ENCODE measurements at places on chromosomes 5 and 9.

DNA sequence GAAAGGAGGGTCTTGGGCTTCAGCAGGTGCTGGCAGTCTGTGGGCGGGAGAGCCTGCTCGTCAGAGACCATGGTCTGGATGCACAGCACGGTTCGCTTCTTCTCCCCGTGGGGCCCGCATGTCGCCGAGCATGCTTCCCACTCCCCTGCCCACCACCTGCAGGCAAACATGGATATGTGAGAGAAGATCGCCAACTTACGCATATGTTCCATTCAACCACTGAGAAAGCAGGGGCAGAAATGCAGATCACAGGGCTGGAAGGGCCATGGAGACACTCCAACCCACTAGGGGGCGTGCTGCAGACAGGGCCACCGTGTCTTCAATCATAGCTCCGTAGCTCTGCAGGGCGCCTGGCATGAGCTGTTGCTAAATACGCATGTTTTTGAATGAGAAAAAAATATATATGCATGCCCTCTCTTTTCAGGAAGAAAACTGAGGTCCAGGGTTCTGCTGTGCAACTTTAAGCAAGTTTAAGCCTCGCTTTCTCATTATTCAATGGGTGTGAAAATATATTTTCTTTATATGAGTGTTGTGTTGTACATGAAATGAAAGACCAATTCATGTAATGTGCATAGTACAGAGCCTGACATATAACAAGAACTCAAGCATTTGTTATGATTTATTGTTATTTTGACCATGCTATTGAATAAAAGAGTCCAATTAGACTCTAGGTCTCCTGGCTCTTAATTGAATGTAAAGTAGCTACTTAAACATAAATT is 148.0 kb downstream of the TARS1 start:
- DNase-seq: peak; percentile 43

DNA sequence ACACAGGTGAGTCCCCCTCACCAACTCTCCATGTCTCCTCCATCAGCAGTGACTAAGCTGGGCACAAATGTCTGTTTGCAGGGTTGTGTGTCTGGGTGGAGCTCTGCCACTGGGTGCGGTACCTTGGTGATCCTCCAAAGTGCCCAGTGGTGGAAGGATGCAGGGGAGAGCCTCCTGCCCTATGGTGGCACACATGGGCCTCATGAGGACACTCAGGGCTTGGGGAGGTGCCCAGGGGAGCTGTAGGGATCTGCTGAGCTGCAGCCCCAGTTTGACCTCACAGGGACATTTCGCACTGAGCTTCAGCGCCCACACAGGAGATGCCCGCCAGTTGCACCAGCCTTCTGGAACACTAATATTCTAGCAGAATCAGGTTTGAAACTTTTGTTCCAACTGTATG is 29.5 kb downstream of the S1PR3 start:
- no peak for DNase-seq

DNA sequence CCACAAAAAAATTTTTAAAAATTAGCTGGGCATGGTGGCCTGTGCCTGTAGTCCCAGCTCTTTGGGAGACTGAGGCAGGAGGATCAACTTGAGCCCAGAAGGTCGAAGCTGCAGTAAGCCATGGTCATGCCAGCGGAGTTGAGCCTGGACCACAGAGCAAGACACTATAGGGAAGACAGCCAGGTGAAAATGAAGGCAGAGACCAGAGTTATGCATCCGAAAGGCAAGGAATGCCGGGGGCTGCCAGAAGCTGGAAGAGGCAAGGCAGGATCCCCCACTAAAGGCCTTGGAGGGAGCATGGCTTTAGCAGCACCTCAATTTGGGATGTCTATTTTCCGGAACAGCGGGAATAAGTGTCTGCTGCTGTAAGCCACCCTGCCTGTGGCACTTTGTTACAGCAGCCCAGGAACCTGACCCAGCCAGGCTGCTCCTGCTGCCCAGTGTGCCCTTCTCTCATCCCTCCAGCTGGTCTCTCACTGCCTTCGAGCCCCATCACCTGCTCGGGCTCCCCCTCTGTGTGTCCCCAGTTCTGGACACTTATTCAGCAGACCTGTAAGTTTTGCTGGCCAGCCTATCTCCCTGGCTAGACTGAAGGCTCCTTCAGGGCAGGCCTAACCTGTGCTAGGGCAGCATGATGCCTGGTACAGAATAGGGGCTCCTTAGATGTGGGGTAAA is 16.8 kb upstream of the JADE2 start:
- no peak for DNase-seq

GRCh38 chr9:129141066-129142041 is 30.1 kb downstream of the PTPA start:
- no peak for DNase-seq

DNA sequence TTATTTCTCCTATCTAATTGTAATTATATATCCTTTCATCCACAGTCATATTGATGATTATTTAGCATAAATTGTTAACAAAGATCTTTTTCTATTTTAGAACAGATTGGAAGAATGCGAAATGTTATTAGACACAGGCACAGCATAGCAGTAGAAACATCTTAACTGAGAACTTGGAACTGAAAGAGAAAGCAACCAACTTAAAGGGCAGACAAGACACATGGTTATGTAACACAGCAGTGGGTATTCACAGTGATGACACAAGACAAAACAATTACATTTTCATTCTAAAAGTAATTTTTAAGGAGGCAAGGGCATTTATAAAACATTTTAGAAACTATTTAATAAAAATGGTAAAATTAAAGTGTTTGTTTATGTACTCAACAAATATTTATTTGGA is 57.7 kb upstream of the MEF2C start:
- no peak for DNase-seq

DNA sequence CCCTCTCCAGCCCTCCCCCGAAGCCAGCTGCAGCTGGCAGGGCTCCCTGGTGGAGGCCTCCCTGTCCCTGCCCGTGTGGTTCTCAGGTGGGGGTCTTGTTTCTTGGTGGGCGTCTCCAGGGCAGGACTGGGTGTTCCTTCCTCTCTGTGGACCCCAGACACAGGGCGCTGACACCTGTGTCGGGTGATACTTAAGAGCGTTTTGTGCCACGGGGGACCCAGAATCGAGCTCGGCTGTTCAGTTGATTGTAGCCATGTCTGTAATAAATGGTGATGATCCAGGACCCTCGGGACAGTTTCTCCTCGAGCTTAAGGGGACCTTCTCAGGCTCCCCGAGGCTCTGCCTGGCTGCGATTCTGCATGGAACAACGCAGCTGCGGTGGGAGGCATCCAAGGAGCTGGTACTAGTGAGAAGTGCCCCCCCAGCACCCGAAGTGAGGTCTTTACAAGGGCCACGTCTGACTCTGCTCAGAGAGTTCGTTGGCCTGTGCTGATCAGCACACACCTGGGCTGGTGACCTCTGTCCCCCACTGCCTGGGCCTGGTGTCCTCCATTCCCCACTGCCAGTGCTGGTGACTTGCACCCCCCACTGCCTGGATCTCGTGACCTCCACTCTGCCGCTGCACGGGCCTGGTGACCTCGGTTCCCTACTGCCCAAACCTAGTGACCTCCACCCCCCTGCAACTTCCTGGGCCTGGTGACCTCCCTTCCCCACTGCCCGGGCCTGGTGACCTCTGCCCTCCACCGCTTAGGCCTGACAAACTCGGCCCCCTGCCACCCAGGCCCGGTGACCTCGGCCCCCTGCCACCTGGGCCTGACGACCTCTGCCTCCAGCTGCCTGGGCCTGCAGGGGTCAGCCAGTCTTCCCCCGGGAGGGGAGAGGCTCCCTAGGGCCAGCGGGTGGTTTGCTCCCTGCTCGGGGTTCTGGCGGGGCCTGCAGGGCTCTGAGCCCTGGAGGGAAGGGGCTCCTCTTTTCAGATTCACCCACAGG is 36.0 kb downstream of the NDUFS6 start:
- DNase-seq: no peak

DNA sequence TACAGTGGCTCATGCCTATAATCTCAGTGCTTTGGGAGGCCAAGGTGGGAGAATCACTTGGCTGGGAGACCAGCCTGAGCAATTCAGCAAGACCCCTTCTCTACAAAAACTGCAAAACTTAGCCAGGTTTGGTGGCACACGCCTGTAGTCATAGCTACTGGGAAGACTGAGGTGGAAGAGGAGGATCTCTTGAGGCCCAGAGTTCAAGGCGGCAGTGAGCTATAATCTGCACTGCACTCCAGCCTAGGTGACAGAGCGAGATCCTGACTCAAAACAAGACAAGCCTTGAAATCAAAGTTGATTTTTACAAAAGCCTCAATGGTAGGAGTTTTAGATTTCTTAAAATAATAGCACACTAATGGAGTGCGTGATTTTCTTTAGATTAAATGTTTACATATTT is 14.6 kb downstream of the UBE2D2 start:
- DNase-seq: peak; percentile 50

DNA sequence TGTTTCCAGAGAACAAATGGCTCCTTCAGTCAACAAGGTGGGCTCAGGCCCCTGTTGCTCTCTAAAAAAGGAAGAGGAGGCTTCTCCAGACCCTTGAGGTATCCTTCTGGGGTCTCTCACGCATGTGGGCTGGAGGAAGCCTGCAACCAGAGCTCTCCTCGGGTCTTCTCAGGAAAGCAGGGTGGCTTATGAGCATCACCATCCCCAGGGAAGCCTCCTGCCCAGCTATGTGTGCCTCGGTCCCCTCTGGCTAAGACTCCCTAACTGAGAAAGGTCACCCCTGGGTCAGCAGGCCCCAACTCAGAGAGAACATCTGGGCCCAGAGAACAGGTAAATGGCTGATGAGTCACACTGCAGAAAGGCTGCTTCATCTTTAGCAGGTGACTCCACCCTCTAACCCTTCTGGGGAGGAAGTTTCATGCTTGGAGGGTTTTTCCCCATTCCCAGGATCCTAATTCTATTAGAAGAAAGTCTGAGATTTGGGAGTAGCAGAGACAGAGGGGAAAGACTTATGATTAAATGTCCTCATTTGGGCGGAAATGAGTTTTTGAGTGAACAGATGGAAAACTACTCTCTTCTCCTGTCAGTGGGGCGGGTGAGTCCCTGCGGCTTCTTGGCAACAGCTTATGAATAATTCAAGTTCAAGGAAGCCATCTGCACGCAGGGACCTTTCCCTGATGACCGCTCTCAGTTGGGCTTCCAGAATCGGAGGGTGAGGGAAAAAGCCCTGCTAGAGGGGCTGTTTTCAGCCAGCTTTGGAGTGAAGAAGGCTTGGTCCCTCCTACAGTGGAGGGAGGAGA is 41.9 kb downstream of the TGFBI start:
- DNase-seq: no peak
